ENCODE measurements at places on chromosomes 16 and 17.

GRCh38 chr16:67822511-67822910 is 15.8 kb downstream of the TSNAXIP1 start:
- no peak for DNase-seq

- no peak for DNase-seq
These were observed 43.6 kb downstream of the HOXB1 start for GRCh38 chr17:48487221-48487620.

- DNase-seq: no peak
These were observed 259.9 kb downstream of the IRF8 start for GRCh38 chr16:86158688-86159360.

GRCh38 chr17:59372138-59372751 is 40.8 kb downstream of the YPEL2 start:
- DNase-seq: no peak

DNA sequence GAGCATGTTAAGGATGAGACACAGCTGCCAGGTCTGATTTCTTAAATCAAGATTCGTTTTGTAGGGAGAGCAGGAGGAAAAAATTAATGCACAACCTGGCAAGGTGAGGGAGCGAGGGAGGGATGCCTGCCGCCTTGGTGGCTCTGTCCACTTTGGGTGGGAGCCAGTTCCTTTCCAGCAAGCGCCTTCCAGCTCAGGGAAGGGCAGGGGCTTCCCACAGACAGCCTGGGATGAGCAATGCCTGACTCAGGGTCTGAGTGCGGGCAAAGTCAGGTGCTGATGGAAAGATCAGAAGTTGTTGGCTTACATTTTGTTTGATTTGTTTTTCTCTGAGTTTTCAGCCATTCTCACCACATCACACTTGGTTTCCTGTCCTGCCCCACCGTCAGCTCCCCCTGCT is 220.7 kb downstream of the ENGASE start:
- DNase-seq: no peak

DNA sequence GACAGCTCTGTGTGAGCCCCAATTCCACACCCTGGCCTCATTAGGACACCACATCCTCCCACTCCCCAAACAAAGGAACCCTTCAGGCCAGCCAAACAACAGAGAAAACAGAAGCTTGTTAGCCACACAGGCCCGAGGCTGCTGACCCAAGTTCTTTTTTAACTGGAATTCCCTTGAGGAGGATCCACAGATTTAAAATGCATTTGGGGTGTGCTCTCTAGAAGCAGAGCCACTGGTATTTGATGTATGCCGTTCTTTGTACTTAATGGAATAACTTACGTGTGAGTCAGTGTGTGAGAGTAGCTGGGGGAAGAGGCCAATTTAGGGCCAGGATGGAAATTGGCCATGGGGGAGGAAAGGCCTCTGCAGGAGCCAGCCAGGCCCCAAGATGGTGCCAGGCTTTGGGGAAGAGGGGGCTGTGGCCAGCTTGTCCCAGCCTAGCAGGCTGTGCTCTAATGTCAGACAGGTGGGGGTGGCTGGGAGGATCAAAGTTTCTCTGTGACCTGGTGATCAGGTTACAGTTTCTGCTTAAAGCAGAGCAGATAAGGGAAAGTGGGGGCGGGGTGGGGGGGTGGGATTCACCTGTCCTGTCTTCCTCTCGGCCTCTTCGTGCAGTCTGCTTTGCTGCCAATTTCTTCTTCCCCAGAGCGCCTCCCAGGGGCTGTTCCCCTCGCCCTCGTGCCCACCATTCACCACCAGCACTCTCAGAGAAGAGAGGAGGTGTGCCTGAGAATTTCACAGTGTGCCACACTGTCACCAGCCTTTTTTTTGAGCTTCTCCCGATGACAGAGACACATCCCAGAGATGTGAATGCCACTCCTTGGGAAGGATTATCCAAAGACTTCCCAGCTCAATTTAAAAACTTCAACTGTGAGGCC is 50.8 kb downstream of the TOM1L2 start:
- peak; percentile 52 for DNase-seq

DNA sequence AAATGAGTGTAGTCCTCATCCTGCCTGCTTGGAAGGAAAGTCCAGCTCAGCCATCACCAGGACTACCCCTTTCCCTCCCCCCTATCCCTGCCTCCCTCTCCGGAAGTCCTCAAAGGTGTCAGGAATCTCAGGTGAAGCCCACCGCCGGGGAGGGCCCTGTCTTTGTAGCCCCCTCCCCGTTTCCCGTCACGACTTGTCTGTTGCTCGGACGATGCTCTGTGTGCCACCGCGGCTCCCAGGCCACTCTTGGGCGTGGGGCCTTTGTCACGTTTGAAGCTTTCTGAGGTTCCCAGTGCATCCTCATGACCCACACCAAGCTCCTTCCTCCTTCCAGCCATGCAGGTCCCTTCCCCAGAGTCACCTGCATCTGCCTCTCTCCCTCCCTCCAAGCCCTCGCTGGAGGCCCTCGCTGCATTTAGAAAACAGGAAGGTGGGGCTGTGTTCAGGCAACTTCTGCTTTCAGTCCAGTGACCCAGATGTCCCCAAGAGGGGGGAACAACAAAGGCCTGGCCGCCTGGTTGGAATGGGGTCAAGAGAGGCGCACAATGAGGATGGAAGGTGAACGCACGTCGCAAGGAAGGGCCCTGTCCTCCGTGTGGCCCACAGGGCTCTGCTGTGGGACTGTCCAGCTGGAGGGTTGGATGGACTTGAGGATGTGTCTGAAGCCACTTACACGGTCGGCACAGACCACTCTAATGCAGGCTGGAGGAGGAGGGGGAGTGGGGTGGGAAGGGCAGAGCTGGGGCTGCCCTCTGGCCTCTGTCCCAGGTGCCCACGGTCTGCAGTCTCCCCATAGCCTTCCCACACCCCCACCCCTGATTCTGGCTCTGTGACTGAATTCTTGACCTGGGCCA is 59.9 kb downstream of the OR1D5 start:
- no peak for DNase-seq

GRCh38 chr17:43831633-43832032 is 1.3 kb downstream of the MPP3 start:
- no peak for DNase-seq

GRCh38 chr16:62034231-62035114 is 1.8 kb downstream of the CDH8 start:
- no peak for DNase-seq

DNA sequence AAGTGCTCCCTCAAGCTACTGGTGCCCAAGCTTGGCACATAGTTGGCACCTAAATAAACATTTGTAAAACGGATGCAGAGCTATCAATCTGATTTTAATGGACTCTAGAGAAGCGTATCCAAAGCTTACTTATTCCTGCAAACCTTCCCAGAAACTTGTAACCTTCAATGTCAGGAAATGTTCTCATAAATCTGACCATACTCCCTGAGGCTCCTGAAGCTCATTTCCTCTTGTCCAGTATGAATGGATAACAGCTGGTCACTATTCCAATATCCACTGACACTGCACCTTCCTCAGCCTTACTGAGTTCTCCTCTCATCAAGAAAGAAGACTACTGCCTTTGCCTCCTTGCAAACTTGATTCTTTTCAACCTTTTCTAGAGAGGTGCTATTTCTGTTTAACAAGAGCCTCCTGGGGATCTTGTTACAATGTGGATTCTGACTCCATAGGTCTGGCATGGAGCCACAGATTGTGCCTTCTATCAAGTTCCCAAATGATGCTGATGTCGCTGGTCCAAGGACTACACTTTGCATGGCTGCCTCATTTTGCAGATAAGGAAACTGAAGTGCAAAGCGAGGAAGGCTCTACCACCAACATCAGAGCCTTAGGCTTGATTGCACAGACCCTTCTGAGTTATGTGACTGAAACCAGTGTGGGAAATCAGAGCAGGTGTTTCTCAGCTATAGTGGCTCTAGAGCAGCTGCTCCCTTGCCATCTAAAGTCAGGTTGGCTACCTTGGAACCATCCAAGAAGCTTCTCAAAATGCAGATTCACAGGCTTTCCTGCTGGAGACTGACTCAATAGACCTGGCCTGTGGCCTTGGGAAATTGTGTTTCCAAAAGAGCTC is 377.8 kb downstream of the SOX9 start:
- no peak for DNase-seq

GRCh38 chr17:78141437-78142118 is 4.6 kb upstream of the C17orf99 start:
- no peak for DNase-seq

DNA sequence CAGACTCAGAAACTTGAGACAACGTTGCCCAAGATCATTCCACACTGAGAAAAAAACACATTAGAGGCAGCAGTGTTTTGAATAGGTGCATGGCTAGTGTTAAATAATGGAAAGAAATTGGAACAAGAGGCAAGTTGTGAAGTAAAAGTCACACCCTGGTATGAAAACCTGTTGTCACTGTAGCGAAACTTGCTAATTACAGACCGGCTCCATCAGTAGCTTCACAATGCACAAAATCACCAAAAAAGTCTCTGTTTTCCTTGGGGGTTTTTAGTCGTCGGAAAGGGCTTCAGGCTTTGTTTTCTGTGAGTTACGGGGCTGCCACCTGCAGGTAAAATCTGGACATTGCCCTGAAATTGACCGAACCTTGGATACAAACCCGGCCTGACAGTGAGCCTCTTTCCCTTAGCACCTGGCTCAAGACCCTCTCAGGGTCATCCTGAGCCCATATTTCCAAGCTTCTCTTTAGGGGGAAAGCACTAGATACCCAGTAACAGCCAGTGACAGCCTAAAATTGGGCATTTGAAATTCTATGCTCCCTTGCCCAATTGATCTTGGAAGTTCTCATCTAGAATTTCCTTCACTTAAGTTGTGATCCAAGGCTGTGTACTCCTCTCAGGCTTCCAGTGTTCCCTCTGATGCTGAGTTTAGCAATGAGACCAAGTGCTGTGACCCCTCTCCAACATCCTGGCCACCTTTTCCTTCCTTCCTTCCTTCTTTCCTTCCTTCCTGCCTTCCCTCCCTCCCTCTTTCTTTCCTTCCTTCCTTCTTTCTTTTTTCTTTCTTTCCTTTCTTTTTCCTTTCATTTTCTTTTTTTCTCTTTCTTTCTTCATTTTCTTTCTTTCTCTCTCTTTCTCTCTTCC is 7.2 kb upstream of the GRB2 start:
- DNase-seq: no peak

DNA sequence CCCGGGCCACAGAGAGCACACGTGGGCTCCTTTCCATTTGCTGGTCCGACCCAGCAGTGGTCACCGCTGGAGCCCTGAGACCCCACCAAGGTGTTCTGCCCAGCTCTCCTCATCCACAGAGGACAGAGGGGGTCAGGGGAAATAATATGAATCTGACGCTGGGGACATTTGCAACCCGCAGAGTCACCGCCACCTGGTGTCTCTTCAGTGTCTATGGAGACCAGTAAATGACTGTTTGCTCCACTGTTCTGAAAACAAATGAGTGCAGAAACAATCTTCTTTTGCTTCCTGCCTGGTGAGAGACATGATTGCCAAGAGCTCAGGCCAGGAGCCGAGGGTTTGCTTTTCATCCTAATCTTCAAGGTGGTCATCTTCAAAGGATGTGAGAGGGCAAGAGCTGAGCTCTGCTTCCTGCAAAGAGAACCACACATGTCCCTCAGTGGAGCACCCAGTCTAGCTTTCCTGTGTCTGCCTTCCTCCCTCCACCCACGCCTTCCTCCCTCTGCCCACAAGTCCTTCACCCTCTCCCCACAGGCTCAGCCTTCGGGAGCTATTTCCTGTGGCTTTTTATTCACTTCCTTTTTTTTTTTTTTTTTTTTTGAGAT is 14.7 kb upstream of the KLHDC4 start:
- no peak for DNase-seq

- DNase-seq: no peak
These were observed 86.9 kb downstream of the RBBP6 start for GRCh38 chr16:24626256-24626655.

GRCh38 chr17:7573324-7574080 is 5.9 kb upstream of the CD68 start:
- peak; percentile 77 for DNase-seq

- no peak for DNase-seq
These were observed 250.3 kb upstream of the SOX9 start for GRCh38 chr17:71870546-71870862.

DNA sequence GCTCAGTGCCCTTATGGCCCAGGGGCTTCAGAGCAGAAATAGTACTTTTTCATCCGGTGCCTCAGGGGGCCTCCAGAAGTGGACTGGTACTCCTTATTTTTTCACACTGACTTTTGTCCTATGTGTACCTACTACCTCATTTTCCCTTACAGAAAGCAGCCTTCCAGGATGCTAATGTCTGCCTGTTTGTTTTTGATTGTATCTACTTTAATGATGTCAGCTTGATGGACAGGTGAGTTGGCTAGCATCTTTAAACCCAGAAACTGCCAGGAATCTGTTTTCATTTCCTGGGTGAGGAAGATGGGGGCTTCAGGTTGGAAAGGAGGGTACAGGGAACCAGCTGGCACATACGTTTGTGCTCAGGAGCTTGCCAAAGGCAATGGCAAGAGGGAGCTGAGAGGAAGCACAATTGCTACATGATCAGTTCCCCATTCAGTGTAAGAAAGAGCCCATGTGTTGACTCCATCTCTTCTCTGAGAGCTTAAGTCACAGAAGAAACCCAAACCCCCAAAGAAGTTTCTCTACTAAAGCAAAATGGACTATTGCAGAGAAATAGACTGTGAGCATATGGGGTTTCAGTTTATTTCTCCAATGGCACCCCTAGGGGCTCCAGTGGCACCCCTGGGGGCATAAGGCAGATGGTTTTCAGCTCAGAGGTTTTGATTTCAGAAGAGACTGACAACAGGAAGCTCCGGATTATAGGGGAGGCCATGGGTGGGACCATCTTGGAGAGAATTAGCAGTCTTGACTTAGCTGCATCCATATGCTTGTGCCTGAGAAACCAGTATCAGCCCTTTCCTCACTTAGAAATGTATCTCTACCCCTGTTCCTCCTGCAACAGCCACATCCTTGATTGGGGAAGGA is 16.3 kb downstream of the LIG3 start:
- DNase-seq: no peak

- DNase-seq: no peak
These were observed 541 bp downstream of the ACACA start for GRCh38 chr17:37405955-37406634.

DNA sequence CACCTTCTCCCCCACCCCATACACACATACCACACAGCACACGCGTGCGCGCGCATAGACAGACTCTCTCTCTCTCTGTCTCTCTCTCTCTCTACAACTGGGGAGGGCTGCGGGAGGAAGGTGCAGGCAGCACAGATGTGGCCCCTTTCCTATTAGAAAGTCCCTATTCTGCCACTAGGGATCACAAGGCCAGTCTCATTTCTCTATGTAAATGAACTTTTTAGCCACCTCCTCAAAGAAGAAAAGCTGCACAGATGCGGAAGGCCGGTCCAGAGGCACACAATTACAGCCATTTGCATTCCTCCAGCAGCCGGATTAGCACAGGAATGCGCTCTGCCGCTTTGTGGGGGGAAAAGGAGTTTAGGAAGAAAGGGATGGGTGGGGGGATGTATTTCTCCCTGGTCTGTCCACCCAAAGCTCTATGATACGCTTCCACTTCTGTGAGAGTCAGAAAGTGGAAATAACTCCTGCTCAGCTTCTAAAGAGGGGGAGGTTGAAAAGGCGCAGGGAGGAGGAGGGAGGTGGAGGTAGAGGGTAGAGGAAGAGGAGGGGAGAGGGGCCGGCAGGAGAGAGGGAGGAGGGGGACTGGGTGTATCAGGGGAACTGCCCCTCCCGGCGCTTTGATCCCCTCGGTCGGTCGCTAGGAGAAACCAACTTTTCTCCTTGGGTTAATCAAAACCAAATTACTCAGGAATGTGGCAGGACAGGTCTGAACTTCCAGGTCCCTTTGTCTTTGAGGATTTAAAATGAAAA is 11.7 kb downstream of the ZFHX3 start:
- DNase-seq: no peak

All from 8988T (cell line).